ENCODE measurements at places on chromosomes 3 and 15.

DNA sequence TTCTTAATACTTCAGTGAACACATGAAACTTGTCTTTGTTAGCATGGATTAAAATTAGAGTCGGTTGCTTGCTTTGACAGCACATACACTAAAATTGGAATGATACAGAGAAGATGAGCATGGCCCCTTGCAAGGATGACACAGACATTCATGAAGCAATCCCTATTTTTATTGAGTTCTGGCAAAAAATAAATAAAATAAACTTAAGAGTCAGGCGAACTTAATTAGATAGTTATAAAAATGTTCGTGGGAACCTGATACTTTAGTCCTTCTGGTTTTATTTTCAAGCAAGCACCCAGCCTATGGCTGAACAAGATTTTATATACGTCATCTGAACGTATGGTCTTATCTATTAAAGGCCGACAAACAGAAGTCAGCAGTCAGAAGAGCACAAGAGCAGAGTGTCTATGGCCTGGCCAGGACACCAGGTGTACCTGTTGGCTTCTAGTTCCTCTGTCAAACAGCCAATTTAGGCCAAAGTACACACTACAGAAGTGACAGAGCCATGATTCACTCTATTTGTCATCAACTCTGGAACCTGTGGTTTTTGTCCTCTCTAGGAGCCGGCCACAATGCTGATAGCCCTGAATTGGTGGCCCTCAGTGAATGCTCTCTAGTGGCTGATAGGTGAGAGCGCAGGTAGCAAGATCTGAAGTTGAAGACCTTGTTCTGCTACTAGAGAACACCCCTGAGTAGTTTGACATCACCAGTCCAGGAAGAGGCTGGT lies 64.3 kb downstream of the LEO1 start:
- no peak for DNase-seq

DNA sequence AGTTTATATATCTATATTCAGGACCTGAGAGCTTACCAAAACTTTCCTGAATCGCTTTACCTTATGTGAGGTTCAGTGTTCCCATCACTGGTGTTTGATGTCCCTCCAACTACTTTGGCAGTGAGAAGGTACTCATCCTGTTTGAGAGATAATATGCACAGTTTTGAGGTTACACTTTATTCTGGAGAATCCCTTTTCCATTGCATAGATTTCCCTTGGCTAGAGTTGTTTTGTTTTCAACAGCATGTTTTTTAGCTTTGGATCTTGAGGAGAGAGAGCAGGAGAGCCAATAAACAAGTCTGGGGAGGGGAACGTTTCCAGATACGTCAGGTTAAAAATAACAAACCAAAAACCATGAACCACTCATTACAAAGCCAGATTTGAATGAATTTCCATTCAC lies 33.6 kb downstream of the CD200 start:
- no peak for DNase-seq

DNA sequence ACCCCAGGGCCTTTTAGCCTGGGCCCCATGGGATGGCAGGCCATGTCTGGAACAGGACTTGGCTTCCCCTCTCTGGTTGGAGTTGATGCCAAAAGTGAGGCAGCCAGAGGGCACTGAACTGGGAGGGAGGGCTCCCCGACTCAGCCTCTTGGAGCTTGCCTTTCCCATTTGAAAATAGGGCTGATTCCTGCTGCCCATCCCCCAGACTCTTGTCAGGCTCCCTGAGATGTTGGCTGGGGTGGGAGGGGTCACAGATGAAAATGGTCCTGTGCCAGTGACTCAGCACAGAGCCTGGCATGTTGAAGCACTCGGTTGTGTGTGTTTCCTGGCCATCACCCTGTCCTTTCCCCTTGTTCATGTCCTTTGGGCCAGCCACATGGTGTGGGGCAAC lies 6.6 kb downstream of the PPCDC start:
- peak; percentile 62 for DNase-seq

DNA sequence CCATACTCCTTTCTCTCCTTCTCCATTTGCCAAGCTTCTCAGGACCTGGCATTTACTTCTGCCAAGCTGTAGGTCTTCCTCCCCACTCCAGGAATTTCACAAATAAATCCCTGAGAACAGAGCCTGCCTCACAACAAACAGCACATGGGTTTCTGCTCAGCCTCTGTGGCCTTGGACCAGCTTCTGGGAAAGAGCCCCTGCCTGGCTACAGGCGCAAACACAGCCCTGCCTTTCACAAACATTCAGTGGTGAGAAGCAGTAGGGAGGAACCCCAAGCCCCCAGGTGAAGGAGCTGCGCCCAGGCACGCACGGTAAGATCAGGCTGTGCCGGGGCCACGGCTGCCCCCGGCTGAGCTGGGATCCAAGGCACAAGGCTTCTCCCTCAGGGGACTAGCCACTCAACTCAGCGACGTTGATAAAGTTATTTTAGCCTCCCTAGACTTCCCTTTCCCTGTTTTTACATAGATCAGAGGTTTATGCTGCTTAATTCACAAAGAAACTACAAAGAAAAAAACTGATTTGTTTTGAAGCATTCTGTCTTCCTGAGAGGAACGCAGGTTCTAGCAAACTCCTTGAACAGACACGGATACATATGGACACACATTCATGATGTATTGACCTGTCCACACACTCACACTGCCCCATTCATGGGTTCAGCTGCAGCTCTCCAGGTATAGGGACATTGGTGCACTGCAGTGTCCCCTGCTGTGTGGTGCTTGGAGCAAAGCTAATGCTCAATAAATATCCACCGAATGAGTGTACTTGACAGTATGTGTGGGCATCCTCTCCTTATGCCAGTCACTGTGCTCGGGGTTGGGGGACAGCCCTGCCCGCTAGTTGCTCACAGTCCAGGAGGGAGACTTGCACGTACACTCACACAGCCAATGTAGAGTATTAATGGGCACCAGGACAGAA lies 25.4 kb downstream of the HES1 start:
- no peak for DNase-seq

GRCh38 chr15:39499681-39500080 lies 81.2 kb upstream of the THBS1 start:
- DNase-seq = no peak

DNA sequence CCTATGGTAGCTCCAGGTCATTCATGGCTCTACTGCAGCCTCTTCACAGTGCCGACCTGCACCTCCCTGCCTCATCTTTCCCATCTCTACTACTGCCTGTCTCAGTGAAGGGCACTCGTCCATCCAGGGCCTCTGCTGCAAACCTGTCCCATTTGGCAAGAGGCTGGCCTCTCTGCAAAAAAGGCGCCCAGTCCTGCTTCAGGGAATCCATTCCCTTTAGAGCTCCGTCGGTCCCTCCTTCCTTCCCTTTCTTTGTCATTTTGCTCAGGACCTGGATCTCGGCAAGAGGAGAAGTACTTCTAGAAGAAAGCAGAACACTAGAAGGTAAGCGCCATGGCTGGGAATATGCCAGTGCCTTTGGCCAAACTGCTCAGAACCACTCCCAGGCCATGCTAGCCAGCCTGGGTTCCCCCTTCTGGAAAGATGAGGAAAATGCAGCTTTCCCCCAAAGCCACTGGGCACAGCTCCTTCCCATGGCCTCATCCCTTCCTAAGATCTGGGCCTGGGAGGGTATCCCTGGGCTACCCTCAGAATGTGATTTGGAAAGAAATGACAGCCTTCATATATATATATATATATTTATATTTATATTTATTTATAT lies 6.4 kb upstream of the ISL2 start:
- no peak for DNase-seq

- no peak for DNase-seq
These were observed 183.3 kb upstream of the ADAMTS9 start for GRCh38 chr3:64870876-64871646.

DNA sequence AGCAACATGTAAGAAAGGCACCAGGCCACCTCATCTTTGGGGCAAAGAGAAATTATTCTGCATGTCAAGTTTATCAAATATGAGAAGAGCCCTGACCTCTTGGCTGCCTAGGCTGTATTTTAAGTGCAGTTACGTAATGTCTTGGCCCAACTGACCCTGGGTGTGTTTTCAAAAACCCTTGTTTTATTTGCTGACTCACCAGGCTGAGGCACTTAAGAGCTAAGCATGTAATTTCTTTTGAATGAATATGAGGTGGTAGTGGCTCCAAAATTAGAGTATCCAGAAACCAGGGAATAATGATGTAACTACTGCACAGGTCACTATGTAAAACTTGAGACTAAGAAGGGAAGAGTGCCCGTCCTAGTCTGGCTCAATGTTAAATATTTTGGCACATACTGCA lies 24.3 kb downstream of the PGPEP1L start:
- DNase-seq = no peak

- no peak for DNase-seq
These were observed 539.1 kb upstream of the ROBO2 start for GRCh38 chr3:76500746-76501275.

DNA sequence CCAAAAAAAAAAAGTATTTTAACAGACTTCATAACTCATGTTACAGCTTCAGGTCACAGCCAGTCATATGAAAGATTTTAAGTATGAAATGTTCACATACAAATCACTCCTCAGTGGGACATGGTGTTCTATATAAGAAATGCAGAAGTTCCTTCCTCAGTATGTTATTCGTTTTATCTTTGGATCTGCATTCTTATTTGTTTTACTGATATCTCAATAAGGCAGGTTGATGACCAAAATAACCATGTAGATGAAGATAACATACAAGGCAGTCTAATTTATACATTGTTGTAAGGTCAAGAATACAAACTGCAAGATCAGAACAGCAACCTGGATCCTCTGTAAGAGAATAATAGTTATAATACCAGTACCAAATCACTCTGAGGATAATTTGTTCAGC lies 75.6 kb downstream of the CHAC1 start:
- DNase-seq = no peak

DNA sequence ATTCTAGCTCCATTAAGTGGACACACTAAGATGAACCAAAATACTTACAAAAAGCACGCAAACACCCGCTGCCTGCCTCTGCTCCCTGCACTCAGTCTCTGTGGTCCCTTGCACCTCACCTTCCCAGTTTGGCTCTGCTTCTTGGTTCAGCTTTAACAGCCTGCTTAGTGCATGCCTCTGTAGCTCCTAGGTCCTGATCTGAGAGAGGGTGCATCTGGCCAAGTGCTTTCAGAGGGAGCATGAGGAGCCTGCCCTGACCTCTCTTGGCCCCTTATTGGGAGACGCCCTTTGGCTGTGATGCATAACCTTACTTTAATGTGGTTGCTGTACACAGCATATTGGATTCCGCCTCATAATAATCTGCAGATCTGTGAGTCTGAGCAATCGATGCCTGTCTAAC lies 21.2 kb upstream of the ATP10A start:
- no peak for DNase-seq

DNA sequence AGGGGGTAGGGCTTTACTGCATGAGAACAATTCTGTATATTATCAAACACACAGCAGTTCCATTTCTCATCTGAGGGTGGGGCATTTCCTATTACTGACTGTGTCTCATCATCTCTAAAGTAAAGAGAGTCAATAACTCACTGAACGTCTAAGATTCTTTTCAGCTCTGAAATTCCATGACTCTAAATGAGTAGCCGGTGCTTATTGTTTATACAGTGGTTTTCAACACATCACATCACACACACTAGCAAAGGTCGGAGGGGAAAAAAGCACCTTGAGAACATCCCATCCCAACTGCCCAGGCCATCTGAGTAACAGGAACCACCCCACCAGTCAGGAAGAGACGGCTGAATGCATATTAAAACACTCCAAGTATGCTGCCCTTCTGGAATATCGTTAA lies 196.0 kb downstream of the SUCLG2 start:
- DNase-seq = no peak

DNA sequence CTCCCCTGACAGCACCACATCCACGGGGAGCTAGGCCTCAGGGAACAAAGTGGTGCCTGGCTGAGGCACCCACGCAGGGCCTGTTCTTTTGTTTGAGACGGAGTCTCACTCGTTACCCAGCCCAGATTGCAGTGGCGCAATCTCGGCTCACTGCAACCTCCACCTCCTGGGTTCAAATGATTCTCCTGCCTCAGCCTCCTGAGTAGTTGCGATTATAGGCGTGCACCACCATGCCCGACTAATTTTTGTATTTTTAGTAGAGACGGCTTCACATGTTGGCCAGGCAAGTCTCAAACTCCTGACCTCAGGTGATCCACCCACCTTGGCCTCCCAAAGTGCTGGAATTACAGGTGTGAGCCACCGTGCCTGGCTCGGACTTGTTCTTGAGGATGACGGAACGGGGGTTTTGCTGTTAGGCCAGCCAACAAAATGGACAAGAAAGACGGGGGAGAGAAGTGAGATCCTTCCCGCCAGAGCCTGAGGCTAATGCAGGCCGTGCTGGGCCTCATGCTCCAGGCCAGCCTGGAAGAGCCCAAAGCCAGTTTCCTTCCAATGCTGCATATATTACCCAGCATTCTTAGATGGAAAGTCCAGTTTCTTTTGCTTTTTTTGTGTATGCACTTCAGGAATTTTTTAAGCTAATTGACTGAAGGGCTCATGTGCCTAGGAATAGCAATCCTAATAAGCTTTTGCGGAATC lies 28.1 kb upstream of the FURIN start:
- no peak for DNase-seq

- no peak for DNase-seq
These were observed 23.4 kb downstream of the DZIP1L start for GRCh38 chr3:138092023-138092422.

DNA sequence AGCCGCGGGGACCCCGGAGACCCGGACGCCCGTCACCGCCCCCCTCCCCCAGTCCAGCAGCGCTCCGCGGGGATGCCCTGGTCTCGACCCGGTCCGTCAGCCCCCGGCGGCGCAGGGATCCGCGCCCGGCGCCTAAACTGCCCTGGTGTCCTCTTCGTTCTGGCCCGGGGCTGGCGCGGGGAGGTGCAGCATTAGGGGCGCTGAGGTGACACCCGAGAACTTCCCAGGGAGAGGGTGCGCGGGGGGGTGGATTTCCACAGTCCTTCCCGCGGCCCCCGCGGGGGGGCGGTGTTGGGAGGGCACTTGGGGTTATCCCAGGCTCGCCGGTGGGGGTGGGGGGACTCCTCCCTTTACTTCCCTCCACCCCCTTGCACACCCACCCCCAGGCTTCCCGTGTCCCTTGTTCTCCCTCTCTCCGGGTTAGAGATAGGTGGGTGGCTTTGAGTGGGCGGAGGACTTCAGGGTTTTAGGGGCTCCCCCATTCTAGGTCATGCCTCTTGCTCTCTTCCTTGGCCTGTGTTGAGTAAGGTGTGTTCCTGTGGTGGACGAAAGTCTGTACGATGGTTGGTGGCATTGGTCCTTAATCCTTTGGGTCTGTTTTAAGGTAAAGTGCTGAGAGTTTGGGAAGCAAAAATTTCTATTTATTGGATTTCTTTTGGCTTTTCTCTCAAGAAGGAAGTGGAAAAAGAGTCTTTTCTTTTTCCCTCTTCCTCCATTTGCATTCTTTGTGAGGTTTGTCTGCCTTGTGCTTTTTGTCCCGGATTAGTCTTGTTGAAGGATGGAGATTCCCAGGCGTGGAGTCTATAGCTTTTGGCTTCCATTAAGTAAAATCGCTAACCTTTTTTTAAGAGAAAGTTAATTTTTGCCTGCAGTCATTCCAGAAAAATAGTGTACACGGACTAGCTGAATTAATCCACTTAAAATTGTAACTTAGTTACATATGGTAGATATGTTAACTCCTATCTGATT lies 811 bp downstream of the SKIL start:
- no peak for DNase-seq

- DNase-seq = no peak
These were observed 54.5 kb downstream of the TOP2B start for GRCh38 chr3:25610167-25610566.

GRCh38 chr3:15098503-15099363 lies at the start of gene RBSN:
RBSN (minus strand) TSS chr3:15099148; CDS start chr3:15096120, 3,028 bp downstream.
- peak; percentile 91 for DNase-seq
